ENCODE measurements at places on chromosomes 6 and 20.

DNA sequence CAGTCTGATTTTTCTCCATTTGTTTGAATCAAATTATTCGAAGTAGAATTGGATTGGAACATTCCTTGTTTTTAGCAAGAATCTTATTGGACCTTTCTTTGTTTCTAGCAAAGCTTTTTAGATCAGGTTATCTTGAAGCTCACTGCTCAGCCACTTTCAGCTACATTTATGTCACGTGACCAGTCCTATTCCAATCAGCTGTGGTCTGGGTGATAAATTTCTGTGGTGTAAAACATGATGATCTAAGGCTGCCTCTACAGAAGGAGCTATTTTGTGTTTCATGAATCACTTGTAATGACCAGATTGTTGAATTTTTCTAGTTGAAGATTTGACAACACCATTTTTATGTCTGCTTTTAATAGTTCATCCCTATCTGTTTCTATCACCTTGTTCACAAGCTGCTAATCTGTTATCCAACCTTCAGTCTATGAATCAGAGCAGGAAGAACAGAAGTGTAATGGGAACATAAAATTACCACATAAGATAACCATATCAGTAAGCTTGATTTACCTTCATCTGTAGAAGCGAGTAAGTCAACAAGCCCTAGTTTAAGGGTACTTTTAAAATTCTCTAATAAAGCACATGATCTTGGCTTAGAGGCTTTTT lies 101.0 kb upstream of the MAP3K7 start:
- DNase-seq: no peak

DNA sequence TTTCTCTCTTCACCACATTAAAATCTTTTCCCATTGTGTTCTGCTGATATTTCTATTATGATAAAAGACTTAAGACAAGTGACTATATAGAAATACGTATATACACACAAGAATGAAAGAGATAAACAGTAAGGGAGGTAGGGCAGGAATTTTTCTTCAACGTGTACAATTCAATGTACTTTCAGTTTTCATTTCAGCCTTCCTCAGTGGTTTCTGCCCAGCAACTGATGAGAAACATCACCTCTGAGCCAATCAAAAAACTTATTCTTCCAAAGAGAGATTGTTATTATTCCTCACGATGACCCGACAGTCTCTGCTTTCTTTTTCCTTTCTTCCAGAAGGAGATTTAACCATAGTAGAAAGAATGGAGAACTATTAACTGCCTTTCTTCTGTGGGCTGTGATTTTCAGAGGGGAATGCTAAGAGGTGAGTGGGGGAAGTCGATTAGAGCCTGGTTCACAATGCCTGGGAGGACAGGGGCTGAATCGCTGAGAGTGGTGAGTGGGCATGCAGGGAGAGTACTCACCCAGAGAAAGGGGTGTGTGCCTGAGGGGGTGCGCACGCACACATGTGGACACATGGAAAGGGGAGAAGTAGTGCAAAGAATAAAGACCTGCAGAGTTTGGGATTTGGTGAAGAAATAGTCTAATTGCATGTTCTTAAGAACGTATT lies at the start of gene BTN3A1:
TSS of gene BTN3A1 (plus strand) at position 289 of the 672 bp plus-strand sequence. CDS start 3,289 bp downstream, outside the sequence.
- DNase-seq: no peak

GRCh38 chr6:134123666-134124208 lies 71.3 kb upstream of the SLC2A12 start:
- no peak for DNase-seq

DNA sequence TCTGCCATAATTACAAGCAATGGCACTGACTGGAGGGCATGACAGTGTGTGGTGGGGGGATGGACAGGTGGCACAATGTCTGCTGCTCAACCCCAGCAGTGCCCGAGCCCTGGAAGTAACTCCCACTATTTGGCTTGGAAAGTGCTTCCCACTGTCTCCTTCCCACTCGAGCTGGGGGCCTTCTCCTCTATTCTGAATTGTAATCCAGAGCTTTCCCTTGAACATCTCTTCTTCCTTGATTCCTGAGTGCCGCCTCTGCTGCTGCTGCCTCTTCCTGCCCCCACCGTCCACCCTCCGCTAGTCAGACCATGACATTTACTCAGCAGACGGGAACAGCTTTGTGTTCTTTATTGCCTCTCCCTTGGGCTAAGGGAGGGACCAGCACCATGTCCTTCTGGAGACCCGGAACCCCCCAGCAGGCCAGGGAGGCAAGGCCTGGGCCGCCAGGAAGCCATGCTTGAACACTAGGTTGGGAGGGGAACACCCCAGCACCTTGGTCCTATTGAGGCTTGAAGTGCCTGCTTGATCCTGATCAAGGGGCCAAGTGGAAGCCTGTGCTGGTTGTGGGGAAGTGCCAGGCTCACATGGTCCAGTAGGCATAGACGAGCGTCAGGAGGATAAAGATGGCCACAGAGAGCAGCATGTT lies 17.0 kb downstream of the CCDC167 start:
- no peak for DNase-seq

DNA sequence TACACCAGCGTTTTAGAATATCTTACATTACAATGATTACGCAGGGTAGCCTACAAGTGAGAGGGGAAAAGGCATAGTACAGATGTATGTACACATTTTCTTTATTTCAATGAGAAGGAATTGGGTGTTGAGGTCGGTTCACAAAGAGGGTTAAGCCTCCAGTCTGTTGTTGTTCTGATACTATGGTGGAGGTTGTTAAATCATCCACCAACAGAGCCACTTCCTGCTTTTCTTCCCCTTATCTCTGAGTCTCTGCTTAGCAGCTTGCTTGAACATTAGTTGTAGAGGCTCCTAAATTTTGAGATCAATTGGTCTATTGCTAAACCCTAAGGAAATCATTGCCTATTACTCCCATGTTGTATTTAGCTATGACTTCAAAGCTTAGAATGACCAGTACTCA lies 7.3 kb downstream of the RGS17 start:
- DNase-seq: no peak

DNA sequence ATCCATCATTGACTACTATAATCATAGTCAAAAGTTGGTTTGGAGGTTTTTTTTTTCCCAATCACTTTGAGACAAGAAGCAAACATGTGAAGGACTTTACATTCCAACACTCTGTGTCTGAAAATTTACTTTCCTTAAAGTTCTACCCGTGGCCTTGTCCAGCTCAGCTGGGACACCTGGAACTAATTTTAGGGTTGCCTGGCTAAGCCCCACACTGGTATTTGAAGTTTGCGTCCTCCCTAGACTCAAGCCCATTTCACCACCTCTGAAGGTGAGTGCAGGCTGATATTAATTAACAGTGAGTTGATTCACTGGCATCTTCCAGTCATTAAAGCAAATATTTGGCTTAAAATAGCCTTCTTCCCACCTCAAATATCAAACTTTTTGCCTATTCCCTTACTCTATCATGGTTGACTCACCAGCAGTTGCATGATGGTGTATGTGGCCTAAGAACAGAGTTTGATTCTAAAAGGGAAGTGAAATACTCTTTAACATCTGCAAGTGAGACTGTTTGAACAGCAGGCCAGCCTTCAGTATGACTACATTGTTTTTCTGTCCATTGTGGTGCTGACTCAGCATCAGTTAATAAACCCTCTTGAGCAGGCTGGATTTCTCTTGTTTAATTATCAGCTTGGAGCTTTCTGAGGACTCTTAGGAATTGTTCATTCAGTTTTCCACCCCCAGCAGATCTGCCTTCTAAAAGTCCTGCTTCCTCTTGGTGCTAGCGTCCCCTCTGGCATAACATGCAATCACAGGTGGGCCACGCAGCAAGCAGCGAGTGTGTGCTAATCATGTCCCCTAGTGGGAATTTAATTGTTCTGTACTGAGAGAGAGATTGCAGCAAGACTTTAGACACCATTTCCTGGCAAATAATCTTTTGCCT lies 1.8 kb upstream of the PRDM1 start:
- DNase-seq: no peak

GRCh38 chr6:150620244-150620643 lies 20.6 kb downstream of the PLEKHG1 start:
- DNase-seq: no peak

- DNase-seq: no peak
Measured at GRCh38 chr6:118597636-118598035, 49.5 kb downstream of the PLN start.

GRCh38 chr20:62357187-62357667 lies 9.9 kb downstream of the LAMA5 start:
- no peak for DNase-seq

GRCh38 chr20:60136645-60137401 lies 178.6 kb downstream of the CDH26 start:
- DNase-seq: no peak

DNA sequence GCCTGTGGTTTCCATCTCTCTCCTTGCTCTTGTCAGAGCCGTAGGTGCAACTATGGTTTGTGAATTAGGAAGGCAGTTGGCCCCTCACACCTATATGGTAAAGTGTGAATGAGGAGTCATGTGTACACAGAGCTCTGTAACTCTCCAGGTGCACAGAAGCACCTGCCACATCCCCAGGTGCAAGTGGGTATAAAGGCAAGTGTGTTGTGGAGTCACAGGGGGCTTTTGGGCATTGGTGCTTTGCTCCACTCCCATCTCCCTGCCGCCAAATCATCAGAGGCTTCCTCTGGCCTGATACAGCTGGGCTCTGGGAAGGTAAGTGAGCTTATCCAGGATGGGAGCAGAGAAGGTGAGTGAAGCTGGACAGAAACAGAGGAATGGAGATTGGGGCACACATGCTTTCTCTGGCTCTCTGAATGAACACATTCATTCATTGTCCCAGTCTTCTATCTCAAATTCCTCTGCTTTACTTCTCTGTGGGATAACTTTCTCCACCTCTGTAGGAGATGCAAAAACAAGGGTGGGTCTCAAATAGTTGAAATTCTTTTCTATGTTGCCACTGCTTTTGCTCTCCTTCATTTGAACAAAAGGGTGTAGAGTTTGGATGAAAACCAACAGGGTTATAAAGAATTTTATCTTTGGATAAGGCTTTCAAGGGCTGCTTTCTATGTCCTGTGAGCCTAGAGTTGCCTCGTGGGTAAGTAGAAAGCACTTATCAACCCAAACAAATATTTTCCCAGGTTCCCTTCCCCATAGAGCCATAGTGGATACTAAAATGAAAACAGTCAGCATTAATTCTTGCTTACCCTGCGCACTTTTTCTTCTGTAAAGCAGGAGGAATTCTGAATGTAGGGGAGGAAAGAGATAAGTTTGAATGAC lies 45.0 kb upstream of the RIPOR2 start:
- DNase-seq: no peak

DNA sequence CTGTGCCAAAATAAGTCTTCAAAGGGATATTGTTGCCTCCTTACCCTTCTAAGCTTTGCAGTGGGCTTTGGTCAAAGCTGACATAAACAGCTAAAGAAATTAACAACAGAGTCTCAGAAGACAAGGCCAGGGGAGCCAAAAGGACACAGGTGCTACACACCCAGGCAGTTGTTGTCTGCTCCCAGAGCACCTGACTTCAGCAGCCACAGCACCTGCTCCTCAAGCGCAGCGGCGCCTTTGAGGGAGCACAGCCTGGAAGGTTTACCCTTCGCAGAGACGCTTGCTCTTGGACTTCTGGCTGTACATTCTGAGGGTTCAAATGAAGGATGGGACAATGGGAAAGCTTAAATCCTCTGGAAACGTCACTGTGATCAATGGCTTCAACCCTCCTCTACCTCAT lies 16.6 kb downstream of the B4GALT5 start:
- DNase-seq: no peak

GRCh38 chr6:17490724-17491123 lies 97.3 kb downstream of the CAP2 start:
- no peak for DNase-seq

GRCh38 chr20:36585410-36586125 lies 12.2 kb downstream of the TGIF2 start:
- DNase-seq: no peak

DNA sequence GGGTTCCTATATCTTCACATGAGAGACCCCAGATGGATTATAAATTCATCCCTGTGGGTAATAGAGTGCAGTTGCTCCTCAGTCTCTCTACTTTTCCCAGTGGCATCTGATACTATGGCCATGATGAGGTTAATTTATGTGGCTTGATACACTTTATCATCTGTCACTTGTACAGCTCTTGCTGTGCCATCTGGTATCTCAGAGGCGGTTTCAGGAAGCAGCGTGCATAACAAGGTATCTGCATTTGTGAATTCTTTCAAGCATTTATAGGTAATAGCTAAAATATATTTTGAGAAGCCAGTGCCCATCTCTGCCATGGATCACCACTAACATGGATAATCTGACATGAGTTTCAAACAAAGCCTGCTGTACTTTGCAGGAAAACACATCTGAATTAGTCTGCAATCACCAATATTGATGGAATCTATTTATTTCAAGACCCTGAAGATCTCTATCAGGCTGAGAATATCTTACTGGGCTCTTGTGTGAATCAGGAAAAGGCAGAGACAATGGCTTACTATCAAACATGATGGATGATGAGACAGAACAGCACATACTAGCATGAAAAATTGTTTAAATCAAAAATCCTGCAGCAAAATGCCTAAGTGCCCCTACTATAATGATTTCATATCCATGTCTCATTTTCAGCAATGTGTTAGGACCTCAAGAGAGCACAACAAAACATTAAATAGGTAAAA lies 548.7 kb upstream of the MAP3K7 start:
- DNase-seq: no peak

GRCh38 chr20:57680131-57680716 lies 29.6 kb downstream of the PMEPA1 start:
- DNase-seq: no peak

DNA sequence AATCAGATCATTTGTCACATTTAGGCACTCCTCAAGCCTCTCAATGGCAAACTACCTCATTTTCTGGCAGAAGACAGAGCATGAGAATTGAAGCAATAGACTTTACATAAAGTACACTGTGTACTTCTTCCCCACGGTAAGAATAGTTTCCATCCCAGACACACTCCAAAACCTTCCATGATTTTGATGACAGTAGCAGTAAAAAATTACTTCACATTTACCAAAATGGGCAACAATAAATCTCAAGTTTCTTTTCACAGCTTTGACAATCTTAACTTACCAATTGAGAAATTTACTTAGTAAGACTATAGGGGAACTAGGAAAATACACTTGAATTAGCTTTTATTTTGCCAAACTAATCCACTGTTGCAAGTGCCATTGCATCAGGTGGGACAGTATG lies 353.8 kb downstream of the HAO1 start:
- DNase-seq: no peak

- no peak for DNase-seq
Measured at GRCh38 chr6:167140589-167141474, 16.9 kb downstream of the GPR31 start.

GRCh38 chr6:38975621-38976049 lies 72.9 kb upstream of the GLP1R start:
- no peak for DNase-seq

DNA sequence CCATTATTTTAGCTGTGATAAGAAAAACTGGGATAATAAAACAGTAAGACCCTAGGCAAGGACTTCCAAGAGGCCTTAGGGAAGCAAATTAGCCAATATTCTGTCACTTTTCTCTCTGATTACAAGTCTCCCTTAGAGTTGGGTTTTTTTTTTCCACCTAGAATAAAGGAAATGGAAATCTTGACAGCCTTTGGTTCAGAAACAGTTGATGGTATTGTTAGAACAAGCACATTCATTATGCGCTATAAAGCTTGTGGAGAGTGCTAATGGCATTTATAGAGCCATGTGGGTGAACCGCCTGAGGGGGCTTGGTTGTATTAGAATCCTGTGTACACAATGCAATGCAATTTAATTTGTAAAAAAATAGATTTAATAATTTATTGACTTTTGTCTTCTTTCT lies 88.9 kb upstream of the OGFRL1 start:
- no peak for DNase-seq

All from stimulated activated CD8-positive, alpha-beta memory T cell treated with anti-CD3 and anti-CD28 coated beads, Interleukin-7, amount 100 ng/mL, for 1 hour (primary cell).